ENCODE measurements at places on chromosomes 5 and 9.
A peak's percentile ranks its signal among the peaks of the same experiment; 100 is the strongest.

GRCh38 chr9:127448112-127448805, 2.9 kb downstream of the RPL12 start:
- no peak for DNase-seq

- DNase-seq, result no peak
Measured at GRCh38 chr9:88835038-88835466, 156.2 kb upstream of the S1PR3 start.

GRCh38 chr9:32378993-32379729, 5.3 kb upstream of the ACO1 start:
- DNase-seq, result peak; percentile 72

DNA sequence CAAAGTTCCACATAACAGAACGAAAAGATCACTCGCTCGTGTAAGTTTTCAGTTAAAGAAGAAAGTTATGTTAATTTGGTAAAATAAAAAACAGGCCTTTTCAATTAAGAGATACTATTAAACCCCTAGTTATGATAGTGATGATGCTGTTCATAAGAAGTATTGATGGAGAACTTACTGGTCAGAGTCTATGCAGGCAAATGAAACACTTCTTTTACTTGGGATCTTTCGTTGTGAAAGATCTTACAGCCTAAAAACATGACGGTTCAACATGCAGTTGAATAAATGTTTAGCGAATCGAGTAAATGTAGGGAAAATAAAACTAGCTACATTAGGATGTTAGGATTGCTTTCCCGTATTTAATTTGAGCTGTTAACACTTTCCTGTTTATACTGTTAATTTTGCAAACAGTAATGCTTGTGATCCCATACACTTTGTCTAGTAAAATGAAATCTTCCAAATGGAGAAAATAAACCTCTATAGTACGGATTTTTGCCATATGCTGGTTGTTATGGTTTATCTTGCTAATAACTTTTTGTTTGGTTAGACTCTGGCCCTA, 2.0 kb downstream of the RHOBTB3 start:
- no peak for DNase-seq

DNA sequence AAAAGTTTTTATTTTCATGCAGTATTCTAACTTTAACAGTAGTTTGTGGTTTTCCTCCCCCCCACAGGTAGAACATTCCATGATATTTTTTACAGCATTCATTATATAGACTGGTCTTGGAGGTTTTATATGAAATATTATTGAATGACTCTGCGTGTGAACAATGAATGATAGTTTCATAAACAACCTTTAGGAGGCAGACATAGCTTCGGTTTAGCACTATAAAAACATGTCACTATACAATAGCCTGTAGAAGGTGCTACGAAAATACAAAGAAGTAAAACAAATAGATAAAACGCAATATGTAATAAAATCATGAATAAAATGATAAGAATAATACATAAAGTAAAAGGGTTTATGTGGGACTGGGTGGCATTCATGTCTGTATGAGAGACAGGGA, 8.5 kb downstream of the KLF4 start:
- DNase-seq, result peak; percentile 45

- no peak for DNase-seq
Measured at GRCh38 chr9:126415741-126416370, 89.2 kb downstream of the MVB12B start.

All from NCI-H526 treated with DMSO at 0.1 percent for 48 hours (cell line).